ENCODE measurements at places on chromosomes 5 and 9. TPM values are rescaled to one million over a fixed set of nuclear protein-coding genes. Genes with fewer than 3 reads are reported as not detected.

- peak; percentile 38 for DNase-seq
Observed at GRCh38 chr9:131709771-131710431, 30.0 kb downstream of the RAPGEF1 start.

DNA sequence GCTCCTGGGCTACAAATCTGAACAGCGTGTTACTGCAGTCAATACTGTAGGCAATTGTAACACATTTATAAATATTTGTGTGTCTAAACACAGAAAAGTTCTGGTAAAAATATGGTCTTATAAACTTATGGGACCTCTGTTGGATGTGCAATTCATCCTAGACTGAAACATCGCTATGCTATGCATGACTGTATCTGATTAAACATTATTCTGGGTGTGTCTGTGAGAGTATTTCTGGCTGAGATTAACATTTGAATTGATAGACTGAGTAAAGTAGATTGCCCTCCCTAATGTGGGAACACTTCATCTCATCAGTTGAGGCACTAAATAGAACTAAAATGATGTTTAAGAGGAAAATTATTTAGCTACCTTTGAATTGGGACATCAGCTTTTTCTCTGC lies 24.3 kb upstream of the PRDM9 start:
- no peak for DNase-seq

GRCh38 chr9:118734696-118735095 lies 634.5 kb downstream of the BRINP1 start:
- DNase-seq, result no peak

DNA sequence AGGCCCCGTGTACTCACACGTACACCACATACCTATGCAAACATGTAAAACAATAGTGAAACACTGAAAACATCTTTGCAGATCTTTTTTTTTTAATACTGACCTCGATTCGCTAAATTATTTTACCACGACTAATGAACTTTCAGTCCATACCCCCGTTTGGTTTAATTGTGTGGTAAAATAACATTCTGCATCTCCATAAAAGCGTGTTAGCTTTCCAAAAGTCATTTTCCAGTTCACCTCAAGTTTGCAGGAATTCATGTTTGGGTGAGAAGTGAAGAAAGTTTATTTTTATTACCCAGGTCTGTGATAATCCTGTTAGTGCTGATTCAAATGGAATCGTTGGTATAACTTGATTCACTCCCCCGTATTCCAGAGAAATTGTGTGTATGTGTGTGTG lies 652 bp downstream of the ARSK start:
- DNase-seq, result peak; percentile 6

GRCh38 chr5:96385538-96385937 lies 47.5 kb downstream of the PCSK1 start:
- DNase-seq, result no peak

Gene RNF180
- total RNA-seq, result 0.36 TPM

DNA sequence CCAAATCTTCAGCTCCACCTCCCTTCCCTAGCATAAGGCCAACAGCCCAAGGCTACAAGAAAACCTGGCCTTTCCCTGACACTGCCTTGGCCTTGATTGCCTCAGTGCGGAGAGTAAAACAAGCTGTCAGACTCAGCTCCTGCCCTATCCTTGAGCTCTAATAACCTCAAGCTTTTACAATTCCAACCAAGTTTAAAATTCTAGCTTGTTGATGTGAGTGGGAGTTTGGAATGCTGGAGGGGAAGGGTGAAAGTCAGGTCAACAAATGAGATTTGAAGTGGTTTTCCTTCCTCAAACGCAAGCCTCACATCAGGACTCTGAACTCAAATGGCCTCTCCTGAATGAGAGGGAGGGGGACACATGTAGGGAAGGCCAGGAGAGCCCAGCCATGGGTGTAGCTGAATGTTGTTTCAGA lies 197.0 kb upstream of the VLDLR start:
- DNase-seq, result no peak

Gene TAS2R1
- not detected for total RNA-seq

Gene TMC1
- not detected for total RNA-seq

DNA sequence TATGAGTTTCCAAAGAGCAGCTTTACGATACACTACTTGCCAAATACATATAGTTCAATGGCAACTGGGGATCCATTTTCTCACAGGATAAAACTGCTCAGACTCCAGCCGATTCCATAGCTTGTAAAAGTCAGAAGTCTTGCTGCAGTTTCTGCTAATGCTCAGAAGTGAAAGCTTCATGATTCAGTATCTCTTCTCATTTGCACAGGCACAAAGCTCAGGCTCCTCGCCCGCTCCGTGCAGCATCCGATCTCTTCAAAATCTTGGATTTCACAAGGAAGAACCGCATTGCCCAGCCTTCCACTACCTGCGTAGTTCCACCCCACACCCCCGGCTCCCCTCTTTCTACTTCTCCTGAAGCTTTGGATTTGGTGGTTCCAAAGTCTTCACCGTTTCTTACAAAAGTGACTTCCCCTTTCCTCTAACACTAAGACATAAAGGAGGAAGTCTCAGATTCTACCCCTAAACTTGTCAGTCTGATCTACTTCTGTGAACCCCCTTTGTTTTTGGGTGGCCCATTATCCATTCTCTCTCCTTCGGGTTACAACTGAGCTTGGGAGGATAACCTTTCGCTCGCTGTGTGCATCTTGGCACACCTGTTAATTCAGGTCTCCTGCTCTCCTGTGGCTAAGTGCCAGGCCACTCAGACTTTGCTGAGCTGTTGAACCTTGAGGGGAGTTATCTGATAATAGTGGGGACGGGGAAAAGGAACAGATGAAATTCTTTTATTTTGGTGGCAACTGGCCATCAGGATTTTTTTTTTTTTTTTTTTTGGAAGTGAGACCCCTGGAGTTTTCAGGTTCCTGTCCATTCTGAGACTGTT lies 194.1 kb downstream of the GNA14 start:
- no peak for DNase-seq

Gene PLEKHG4B
- 1.1 TPM for total RNA-seq

Gene IL33
- total RNA-seq, result not detected

Gene FGF1
- total RNA-seq, result 7.7 TPM

Gene FOXD4
- not detected for total RNA-seq

DNA sequence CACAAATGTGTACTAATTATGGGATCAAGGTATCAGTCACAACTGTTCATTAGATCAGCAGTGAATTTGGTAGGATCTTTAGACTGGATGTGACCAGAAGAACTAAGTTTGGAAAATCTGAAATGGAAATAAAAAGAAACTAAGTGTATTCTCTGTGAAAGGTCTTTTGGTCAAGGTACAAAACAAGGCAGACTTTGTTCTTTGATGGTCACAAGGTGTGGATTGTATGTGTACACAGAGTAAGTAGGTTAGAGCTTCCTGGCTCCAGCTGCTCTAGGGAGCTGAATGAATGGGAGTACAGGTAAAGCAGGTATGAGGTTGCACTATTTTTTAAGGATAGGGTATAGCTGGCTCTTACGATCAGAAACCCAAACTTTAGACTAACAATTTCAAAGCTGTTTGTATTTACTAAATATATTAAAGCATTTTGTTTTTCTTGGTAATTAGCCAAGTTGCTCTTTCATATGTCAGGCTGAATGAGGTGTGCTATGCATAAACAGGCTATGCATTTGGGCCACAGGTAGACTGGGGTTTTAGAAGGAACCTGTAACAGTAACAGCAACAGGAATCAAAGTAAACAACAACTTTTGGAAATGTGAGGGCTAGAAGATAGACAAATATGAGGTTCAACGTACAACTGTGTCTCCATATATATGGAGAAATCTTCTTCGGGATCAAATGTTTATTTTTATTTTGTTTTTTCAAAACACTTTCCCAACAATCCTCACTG lies 32.5 kb downstream of the FAM169A start:
- DNase-seq, result no peak

DNA sequence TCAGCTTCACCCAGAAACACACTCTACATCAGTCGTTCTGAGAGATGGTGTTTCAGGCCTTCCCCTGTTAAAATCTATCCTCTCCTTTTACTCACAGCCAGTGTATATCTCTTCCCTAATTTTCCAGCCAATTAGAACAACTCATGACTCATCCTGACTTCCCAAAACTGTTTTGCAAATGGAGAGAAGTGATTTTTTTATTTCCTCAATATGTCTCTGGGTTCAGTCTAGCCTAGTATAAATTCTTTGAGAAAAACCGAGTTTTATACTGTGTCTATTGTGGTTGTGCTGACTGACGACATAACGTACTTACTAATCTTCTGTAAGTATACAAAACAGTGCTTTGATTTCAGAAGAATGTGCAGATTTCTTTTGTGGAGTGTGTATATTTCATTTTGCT lies 28.4 kb upstream of the CAST start:
- DNase-seq, result peak; percentile 71

- no peak for DNase-seq
Observed at GRCh38 chr9:122346478-122347347, 24.1 kb upstream of the PTGS1 start.

DNA sequence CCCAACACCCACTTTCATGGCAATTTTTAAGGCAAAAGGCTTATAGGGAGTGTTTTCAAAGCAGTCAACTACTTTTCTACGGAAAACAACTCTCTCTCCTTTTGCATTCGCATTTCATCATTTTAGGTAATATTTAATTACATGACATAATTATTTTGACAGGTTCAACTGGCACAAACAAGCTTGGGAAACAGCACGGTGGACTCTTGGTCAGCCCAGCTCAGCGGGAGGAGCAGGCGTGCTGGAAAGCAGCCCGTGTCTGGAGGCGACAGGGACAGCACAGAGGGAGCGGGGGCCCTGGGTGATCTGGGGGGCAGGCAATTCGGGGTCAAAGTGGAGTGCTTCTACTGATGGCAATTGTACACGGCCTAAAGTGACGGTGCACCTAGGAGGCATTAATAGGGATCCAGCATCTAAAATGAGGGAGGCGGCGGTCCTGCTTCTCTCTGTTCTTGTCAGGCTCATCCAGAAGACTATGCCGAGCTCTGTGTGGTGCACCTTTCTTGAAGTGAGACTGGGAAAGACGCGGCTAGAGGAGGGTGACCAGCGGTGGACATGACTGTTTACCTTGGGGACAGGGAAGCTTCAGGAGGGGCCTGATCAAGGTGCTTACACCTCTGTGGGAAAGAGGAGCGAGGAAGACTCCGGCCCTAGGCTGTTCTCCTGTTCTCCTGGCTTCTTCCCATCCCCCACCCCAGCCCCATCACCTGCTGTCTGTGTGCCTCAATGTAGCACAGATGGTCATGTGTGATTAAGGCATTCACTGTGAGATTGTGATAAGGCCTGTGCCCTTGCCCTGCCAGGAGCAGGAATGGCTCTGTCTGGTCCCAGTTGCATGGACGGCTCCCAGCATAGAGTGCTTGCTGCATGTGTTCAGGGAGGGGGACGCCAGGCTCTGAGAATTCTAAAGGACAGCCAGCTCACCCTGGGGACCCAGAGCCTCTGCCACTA lies 3.4 kb downstream of the MYMK start:
- DNase-seq, result no peak

GRCh38 chr5:176447591-176447977 lies 601 bp upstream of the FAF2 start:
- DNase-seq, result no peak

DNA sequence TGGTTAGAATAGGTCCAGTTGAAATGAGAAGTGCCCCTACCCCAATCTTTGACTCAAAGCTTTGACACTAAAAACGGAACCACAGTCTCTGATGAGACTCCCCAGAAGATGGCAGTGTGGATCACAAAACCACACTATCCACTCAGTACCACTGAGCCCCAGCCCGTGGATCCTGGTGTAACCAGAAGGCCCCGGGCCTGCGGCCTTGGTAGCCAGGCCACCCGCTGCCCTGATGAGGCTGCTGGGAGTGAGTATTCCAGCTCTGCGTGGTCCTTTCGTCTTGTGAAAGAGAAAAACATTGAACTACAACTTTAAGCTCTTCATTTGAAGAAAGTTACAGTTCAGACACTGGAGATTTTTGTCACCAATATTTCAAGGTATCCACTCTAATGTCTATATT lies 42.2 kb upstream of the FBP1 start:
- peak; percentile 80 for DNase-seq

Gene ISOC1
- 10.8 TPM for total RNA-seq

DNA sequence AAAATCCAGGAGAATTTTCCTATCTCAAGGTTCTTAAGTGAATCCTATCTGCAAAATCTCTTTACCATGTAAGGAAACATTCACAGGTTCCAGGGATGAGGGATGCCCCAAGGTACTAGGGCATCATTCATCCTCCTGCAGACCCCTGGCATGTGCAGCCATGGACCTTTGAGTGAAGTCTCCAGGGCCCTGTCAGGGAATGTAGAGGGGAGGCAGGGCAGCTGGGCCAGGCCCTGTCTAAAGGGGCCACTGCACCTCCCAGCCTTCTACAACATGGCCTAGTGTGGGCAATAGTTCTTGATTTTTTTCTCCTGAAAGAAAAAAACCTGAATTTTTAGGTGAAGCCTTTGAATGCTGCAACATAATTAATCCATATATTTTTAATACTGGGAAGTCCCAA lies 63.3 kb downstream of the SEMA4D start:
- DNase-seq, result no peak

GRCh38 chr5:116475338-116475737 lies 99.3 kb downstream of the SEMA6A start:
- no peak for DNase-seq

Gene SPAAR
- 0.18 TPM for total RNA-seq

- DNase-seq, result no peak
Observed at GRCh38 chr5:169299191-169299662, 1.7 kb downstream of the SLIT3 start.

GRCh38 chr5:81694726-81695125 lies 56.2 kb downstream of the SSBP2 start:
- DNase-seq, result no peak

Gene FAM151B
- total RNA-seq, result 2.9 TPM

DNA sequence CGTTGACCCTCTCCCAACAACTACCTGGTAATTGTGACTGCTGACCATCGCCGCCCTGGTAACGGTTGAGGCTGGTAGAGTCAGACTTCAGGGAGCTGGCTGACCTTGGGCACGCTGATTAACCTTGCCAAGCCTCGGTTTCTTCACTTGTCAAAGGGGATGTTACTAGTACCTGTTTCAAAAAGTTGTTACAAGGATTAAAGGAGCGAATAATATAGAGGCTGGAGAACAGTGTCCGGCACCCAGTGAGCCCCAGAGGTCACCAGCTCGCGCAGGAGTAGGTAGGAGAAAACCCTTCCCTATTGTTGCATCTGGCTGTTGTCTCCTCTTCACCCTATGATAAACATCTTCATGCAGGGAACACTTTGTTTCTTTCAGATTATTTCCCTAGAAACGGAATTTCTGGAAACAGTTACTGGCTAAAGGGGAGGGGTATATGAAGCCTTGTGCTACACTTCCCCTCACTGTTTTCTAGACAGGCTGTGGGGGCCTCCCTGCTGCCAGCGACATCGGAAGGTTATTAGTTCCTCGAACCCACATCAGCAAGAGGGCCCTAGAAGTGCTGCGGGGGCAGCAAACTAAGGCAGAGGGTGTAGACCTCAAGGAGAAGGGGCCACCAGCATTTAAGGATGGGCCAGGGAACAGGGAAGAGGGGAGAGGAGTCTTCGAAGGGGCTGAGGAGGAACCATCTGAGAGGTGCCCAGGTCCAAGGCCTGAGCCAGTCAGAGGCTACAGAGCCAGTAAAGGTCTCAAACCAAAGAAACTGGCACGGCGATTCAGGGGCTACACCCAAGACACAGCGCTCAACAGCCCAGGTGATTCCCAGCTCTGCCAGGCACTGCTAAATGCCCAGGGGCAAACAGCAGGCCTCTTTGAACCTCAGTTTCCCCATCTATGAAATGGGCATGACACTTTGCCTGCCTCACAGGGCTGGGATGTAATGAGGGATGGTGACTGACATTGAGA lies 37.6 kb downstream of the HRH2 start:
- no peak for DNase-seq

Gene TRIM36
- total RNA-seq, result 0.18 TPM

Gene RGS3
- total RNA-seq, result 53.3 TPM

Gene TEK
- total RNA-seq, result 10.8 TPM

Gene NR2F1
- 19.0 TPM for total RNA-seq

GRCh38 chr5:59756373-59757035 lies 137.0 kb downstream of the PDE4D start:
- no peak for DNase-seq

Data from IMR-90 (cell line).